Hematopoietic multipotent progenitor cell treated with erythropoietin and hydrocortisone succinate and interleukin-3 and kit ligand, for 8 days (in vitro differentiated cells): ENCODE measurements at places on chromosomes 7 and 10.

GRCh38 chr7:42856605-42856987 is 55.3 kb downstream of the C7orf25 start:
- DNase-seq = no peak

DNA sequence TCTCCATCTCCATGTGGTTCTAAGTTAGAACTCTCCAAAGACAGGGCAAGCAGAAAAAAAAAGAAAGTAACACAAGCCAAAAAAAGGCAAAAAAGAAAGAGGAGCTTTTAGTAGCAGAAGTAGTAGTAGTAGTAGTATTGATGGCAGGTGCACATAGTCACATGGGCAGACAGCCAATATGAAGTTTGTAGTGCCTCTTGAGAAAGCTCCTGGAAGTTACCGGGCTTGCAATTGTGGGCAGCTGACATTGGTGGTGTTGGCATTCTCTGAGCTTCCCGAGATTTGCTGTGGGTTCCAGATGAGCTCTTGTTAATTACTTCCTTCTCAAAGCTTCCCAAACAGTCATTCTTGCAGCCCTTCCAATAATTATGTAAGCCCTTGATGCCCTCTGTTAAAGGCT is 1128.5 kb downstream of the TYW1 start:
- no peak for DNase-seq

GRCh38 chr7:47407821-47408674 is 173.9 kb downstream of the TNS3 start:
- DNase-seq = peak; percentile 74

- DNase-seq = no peak
Measured at GRCh38 chr10:77825965-77826364, 100.6 kb downstream of the DLG5 start.

DNA sequence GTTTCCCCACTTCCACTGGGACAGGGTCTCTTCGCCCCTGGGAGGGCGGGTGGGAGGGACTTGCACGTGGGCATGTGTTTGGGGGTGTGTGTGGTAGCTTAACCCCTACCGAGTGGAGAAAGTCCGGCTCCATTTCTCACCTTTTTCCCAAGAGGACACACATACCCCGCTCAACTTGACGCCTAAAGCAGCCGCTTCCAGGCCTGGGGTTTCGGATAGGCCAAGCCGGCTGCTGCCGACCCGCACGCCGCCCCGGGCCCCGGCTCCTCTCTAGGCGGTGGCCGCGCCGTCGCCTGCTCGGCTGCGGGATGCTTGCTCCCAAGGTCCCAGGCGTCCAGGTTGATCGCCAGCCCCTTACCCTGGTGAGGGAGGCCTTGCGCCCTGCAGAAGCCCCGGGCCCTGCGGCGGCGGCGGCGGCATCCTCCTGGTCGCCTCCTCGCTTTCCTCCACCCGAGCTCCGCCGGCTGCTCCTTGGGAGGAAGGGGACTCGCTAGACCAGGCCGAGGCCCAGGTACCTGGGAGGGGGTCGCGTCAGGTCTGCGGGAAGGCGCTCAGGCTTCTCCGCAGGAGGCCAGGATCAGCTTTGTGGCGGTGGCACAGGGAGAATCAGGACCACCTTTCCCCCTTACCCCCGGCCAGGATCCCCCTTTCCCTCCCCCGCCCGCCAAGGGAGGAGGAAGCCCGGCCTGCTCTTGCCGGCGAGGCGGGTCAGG is 3.2 kb upstream of the GATA3 start:
- no peak for DNase-seq

GRCh38 chr10:59324597-59324996 is 37.8 kb downstream of the FAM13C start:
- no peak for DNase-seq

- DNase-seq = no peak
Measured at GRCh38 chr10:125515571-125515970, 167.4 kb downstream of the TEX36 start.

DNA sequence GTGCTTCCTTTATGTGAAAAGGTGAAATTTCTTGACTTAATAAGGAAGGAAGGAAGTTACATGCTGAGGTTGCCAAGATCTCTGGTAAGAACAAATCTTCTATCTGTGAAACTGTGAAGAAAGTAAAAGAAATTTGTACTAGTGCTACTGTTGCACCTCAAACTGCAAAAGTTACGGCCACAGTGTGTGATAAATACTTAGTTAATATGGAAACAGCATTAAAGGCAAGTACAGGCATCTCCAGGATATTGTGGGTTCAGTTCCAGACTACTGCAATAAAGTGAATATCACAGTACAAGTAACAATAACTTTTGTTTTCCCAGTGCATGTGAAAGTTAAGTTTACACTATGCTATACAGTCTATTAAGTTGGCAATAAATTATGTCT is 22.8 kb upstream of the ZNF282 start:
- no peak for DNase-seq

GRCh38 chr10:24357344-24358004 is 148.5 kb downstream of the KIAA1217 start:
- DNase-seq = no peak

- DNase-seq = peak; percentile 19
Measured at GRCh38 chr7:139255290-139255689, 24.3 kb downstream of the UBN2 start.

GRCh38 chr10:76887223-76888010 is 750.2 kb downstream of the KCNMA1 start:
- no peak for DNase-seq

DNA sequence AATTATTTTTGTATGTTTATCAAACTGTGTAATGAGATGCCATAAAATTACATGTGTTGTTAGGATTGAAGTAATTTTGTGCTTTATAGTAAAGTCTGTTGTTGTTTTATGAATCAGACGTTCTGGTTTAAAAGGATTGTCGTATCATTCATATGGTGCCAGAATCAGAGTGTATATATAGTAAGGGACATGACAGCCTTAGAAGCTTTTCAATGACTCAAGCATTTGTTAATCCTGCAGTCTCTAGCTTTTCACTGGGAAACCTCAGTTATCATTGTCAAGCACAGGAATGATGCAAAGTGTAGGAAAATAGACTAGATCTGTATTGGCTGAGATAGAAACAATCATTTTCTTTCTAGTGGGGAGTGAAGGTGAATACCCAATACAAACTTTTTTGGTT is 57.5 kb downstream of the TRRAP start:
- DNase-seq = no peak

DNA sequence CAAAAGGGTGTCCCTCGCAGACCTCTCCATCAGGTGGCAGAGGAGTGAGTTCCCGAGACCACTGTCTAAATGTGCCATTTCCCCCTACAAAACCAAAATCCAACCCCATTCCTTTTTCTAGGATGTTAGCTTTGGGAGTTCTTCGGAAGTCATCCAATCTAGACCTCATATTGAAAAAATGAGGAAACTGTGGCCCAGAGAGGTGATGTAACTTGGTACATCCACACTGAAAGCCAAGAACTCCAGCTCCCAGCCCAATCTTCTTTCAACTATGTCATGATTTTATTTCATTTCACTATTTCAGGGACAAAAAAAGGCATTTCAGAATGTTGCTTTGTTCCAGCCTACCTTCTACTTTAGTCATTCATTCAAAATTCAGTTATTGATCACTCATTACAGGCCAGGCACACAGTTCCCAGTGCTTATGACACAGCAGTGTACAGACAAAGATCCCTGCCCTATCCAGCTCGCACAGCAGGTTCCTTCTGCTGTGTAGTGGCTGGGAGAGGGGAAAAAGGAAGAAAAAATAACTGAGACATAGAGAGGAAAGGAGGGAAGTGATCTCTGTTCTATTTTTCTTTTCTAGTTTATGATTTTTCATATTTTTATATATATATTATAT is 35.8 kb downstream of the SCRN1 start:
- no peak for DNase-seq

DNA sequence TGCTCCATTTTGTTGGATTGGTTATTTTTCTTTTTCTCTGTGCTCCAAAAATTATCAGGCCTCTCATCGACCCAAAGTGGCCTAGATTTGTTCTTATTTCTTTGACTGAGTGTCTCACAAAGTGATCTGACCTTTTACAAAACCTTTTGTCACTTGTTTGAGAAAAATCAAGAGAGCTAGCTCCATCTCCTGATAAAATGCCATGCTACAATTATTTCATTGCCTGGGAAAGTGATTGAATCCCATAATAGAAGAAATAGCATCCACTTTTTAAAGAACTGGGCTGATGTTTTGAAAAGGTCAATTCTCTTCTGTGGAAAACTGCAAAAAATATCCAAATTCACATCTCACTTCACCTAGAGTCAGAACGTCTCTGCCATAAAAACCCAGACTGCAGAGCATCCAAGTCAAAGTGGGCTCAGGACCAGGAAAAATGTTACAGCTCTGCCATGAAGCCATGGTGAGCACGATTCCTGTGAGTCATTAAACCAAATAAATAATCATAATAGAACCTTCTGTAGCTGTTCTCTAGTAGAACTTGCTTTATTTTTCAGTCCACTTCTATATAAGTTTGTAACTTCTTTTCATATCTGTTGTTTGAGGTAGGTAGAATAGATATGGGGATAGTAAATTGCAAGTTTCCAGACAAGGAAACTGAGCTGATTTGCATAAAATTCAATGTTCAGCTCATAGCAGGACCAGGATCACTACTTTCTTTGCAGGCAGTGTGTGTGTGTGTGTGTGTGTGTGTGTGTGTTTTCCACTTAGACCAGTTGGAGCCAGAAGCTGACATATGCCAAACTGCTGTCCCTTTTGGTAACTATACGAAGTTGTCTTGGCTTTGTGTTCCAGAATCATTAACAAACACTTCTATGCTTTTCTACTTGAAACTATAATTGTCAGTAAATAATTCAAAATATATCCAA is 632.5 kb upstream of the ANKRD30A start:
- DNase-seq = no peak

DNA sequence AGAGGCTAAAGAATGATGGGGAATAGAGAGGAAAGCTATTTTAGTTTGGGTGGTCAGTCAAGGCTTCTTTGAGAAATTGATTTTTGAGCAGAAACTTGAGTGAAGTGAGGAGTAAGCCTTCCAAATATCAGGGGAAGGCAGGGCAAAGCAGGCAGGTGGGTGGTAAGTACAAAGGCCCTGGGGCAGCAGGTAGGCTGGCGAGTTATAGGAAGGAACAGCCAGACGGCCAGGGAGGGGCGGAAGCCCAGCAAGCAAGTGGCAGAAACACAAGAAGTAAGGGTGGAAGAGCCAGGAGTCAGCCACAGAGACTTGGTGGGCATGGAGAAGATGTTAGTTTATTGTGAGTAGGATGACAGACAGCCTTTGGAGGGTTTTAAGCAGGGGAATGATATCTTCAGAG is 34.9 kb downstream of the VWA2 start:
- no peak for DNase-seq

- no peak for DNase-seq
Measured at GRCh38 chr10:84298057-84298456, 30.3 kb upstream of the CCSER2 start.

DNA sequence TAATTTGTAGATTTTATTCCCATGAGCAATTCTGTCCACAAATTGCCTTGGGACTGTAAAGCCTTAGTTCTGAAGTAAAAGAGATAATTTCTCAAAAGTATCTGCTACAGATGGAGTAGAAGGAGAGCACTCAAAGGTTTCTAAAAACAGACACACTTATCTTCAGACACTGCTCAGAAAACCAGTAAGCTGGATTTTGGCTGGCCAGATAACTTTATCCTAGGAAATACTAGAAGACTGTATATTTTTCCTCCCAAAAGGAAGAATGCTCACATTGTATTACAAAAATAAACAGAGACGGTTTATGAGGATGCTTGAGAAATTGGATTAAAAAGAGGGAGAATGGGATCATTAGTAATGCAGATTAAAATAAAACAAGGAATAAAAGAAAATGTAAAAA is 178.0 kb upstream of the IGFBP3 start:
- DNase-seq = no peak

DNA sequence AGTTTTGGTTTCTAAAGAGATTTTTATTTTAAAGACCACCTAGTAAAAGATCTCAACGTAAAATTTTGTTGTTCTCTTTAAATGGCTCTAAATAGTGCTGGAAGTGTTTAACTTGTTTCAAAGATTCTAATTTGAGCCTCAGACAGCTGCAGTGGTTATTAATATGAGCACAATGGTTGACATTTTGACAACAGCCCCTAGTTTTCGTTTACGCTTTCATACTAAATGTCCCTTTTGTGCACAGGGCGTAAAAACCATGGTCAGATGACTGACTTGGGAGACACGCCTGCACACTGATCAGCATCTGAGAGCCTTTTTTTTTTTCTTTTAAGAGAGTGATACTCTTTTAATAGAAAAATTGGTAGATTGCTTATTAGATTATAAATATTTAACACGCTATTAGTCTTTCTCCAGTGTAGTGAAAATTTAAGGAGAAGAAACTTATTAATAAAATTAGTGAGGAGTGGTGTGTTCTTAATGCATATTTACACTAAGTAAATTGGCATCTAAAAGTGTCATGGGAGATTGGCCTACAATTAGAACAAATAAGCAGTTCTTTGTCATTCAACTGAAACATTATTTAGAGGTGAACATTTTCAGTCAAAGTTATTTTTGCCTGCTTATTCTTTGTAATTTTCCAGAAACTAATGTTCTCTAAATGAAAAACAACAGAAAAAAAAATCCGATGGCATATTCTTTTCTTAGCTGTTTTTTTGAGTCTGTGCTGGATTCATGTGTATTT is 182.8 kb upstream of the PHYHIPL start:
- no peak for DNase-seq

GRCh38 chr7:4845740-4846142 is 16.1 kb downstream of the PAPOLB start:
- DNase-seq = no peak

DNA sequence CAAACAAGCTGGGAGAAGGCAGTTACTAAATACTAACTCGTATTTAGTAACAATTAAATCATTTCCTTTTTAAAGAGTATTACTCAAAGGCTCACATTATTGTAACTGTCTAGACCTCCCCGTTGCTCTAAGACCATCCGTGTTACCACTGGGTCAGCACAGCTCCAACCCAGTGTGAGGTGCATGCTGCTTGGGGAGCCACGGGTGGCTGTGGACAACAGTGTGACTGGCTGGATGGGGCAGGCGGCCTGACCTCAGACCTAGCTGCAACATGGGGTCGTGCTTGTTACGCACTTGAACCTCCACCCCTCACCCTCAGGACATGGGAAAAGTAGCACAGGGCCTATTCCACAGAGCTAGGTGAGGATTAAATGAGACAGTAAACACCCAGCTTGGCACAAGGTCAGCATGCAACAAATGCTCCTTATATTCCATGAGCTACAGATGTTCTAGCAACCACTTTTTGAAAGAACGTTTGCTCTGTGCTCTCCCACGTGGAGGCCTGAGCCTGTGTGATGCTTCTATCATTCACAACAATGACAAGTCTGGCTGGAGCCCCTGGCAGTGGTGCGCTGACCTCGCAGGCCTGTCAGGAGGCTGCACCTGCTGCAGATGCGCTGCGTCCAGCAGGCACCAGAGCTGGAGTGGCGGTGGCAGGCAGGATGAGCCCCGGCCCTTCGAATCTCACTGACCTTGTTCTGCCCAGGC is 135.7 kb downstream of the PKD1L1 start:
- DNase-seq = no peak

DNA sequence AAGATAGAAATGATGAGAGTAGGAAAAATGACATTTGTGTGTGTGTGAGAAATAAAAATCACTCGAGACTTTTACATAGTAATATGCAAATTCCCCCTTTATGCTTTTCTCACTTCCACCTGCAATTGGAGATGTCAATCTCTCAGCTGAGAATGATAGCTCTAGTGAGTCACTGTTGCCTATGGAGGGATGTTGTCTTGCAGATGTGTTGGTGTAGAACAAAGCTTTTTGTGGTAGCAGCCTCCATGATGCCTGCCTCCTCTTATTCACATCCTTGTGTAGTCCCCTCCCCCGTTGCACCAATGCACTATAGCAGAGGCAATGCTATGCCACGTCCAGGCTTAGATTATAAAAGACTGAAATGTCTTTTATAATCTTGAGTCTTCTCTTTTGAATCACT is 33.8 kb downstream of the SPAG6 start:
- DNase-seq = no peak
